ENCODE measurements at places on chromosomes 5 and 9.

DNA sequence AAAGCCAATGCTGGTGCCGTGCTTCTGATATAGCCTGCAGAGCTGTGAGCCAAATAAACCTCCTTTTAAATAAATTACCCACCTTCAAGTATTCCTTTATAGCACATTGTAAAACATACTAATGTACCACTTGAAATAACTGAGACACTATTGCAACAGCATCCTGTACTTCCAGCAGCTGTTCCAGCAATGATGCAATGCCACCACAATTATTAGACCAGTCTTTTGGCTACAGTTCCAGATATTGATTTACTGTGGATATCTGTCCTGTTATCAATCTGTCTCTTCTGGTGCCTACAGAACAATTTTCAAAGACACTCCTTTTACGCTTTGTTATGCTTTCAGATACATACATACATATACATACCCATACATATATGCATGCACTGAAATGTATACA is 567.9 kb downstream of the TAF11L14 start:
- no peak for DNase-seq

- no peak for DNase-seq
Observed at GRCh38 chr9:124046189-124046588, 34.6 kb downstream of the LHX2 start.

DNA sequence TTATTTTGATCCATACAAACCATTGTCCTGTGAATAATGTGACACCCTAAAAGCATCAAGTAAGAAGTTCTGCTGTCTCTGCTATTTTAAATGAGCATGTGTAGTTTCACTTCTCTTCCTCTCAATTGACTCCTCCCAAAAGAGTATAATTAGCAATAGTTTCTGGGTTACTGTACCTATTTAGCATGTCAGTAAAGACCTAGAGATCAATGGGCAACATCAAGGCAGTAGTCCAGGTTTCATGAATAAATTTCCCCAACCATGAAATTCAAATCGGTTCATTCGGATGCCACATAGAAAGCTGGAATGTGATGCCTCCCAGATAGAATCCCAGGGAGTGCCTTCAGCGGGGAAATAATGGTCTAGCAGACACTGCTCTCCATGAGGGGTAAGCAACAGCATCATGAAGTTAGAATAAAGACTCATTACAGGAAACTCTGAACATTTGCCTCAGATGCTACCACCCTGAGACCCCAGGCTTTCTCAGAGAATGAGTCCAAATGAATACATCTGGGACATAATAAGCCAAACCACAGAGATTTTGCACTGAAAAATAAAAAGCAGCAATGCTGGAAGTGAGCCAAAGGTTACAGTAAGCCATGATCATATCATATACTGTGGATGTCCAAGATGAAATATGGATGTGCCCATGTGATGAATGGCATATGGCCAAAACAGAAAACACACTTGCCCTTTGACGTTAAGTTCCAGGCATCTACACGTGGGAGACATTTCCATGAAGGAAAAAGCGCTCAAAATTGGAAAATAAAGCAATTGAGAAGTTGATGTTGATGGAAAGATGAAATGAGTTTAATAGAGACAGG is 1107.0 kb upstream of the SEMA6A start:
- DNase-seq, result no peak

GRCh38 chr5:149521739-149522685 is 29.2 kb downstream of the CSNK1A1 start:
- DNase-seq, result no peak

DNA sequence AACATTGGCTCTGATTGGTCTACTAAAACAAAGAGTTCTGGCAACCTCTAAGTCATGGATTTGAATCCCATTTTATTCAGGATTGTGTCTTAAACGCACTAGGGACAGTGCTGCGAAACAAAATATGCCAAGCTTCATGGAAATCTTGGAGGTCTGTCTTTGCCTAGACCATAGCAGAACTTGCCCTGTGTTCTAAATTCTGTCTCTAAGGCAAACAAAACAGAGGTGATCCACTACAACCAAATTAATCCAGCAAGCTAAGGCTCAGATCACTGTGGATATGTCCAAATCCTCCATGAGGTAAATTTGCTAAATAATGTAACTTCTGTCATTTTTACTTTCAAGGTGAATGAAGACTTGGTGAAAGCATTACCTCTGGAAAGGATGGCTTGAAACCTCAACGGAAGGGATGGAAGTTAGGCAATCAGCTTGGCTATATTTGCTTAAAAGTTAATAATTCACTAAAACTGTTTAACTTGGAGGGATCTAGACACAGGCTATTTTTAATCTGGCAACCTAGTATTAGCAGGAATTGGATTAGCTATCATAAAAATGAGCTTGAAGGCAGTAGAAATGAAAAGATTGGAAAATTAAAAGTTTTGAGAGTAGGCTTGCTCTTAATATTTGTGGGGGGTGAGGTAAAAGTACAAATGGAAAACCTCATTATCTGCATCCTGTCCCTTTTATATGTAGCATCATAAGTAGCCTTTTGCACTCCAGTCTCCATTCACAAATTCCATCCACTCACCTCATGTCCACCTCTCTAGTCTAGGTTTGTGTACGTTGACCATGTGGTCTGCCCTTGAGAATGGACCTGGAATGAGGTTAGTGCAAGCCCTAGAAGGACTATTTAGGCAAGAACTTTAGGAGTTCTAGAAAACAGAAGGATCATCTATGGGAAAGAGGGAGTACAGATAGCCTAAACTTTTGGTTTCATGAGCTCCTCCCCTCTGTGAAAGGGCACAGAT is 176.2 kb downstream of the SMC2 start:
- no peak for DNase-seq

- DNase-seq, result no peak
Observed at GRCh38 chr9:68697851-68698250, 7.2 kb upstream of the PIP5K1B start.

DNA sequence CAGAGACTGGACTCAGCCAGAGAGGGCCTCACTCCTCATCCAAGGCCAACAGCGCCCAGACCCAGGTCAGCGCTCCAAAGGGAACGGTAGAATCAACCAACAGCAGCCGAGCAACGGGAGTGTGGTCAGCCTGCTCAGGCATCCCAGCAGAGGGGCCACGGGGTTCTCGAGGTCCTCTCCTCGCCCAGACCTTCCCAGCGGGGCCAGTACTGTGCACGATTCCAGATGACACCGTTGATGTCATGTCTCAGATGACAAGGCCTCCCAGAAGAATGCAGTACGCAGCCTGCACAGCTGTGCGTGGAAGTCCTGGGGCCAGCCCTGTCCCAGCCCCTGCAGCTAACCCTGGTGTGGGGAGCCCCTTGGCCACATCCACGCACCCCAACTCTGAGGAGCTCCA is 141.0 kb upstream of the PPP1R26 start:
- peak; percentile 11 for DNase-seq

GRCh38 chr9:134540276-134541096 is 101.1 kb upstream of the COL5A1 start:
- DNase-seq, result no peak

DNA sequence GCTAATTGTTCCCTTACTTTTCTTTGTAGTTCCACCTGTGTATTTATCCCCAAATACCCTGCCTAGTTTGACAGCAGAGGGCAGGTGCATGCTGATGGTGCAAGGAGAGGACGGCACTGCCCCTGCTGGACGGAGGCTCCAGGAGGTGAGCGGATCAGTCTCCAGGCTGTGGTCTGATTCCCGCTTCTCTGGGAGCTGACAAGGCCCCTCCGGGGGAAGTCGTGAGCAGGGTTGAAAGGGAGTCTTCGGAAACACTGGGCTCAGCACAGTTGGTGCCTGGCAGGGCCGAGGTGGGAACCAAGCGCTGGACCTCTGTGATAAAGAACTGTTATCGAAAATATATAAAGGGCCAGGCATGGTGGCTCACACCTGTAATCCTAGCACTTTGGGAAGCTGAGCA is 52.9 kb downstream of the RASGEF1C start:
- no peak for DNase-seq

DNA sequence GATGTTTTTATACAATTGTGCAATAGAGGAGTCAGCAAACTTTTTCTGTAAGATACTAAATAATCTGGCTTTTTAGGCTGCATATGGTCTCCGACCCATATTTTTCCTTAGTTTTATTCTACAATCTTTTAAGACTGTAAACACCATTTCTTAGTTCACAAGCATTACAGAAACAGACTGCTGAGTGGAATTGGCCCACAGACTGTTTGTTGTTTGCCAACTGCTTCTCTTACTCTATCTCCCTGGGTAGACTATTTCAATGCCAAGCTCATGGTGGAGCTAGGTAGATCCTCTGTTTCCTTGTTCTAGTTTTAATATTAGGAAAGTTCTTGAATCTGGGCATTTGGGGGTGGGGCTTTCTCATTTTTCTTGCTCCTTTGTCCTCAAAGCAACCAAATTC is 857.6 kb downstream of the TLE1 start:
- DNase-seq, result no peak

GRCh38 chr5:143521846-143522400 is 118.4 kb upstream of the NR3C1 start:
- DNase-seq, result no peak

DNA sequence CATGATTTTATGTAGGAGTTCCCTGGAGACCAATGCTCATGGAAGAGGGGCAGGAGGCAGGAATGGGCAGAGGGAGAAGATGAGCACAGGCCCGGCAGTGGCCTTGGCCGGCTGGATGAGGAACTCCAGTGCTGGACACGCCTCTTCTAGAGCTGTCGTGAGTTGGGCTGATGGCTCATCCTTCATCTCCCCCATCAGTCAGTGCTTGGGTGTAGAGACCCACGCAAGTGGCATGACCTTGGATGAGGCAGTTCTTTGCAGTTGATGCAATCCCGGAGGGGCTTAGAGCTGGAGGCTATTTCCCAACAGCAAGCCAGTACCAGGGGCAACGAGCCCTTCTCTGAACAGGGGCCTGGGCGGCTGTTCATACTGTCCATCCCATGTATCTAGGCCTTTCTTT is 25.5 kb upstream of the ARAP3 start:
- no peak for DNase-seq

DNA sequence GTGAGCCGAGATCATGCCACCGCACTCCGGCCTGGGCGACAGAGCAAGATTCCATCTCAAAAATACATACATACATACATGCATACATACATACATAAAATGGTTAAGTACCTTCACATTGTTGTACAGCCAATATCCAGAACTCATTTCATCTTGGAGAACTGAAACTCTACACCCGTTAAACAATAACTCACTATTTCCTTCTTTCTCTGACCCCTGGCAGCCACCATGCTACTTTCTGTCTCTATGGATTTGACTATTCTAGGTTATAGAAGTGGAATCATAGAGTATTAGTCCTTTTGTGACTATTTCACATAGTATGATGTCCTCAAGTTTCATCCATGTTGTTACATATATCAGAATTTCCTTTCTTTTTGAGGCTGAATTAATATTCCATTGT is 9.6 kb upstream of the KIF27 start:
- DNase-seq, result no peak

Data from activated CD8-positive, alpha-beta memory T cell treated with anti-CD3 and anti-CD28 coated beads, Interleukin-2, amount 50 U/mL, for 4 hours (primary cell).